ENCODE measurements at places on chromosomes 6 and 20.

DNA sequence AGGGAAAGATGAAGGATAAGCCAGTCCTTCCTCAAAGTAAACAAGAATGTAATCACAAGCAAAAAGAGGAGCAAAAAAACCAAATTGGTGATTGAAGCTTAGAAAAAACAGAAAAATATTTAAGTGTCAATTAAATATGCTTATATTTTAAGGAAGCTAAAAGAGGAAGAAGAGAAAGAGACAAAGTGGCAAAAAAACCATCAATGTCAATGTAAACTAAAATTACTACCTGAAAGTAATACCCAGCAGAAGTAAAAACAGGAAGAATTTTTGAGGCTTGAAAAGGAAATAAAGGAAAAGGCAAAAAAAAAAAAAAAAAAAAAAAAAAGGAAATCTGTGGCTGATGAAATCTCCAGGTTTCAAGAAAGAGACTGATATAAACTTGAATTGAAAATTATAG, 36.2 kb upstream of the OGFRL1 start:
- DNase-seq = no peak

DNA sequence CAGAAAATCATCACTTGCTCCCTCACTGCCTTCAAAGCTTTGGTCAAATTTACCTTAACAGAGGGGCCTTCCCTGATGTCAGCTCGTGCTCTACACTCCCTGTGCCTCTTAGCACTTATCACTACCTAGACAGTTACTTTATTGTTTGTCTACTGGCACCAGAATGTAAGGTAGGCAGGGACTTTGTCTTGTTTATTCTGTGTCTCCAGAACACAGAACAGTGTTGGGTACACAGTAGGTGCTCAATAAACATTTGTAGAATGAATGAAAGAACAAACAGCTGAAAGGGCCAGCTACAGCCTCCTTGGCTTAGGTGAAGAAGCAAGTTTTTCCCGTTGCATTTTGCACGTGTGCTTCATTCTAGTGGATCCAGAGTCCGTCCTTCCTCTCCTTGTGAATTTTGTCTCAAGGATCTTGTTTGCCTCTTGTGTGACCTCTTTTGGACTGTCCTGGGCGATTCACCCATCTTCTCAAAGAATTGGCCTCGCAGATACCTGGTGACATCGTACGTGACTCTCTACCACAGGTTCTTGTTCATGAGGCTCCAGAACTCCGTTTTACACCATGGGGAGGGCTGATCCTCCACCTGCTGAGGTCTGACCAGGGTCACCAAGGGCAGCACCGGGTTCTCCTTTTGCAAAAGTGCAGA, 84.2 kb upstream of the ARMC2 start:
- DNase-seq = no peak

DNA sequence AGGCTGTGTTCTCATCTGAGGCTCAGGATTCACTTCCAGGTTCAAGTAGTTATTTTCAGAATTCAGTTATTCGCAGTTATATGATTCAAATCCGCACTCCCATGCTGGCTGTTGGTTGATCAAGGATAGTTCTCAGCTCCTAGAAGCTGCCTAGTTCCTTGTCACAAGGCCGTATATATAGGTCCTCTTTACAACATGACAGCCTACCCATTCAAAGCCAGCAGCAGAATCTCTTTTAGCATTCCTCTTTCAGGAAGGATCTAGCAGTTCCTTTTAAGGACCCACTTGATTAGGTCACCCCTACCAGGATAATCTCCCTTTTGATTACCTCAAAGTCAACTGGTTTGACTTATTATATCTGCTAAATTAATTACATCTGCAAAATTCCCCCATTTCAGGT, 23.8 kb upstream of the LAMP5 start:
- DNase-seq = no peak

- no peak for DNase-seq
Measured at GRCh38 chr20:8094415-8094818, 37.6 kb upstream of the PLCB1 start.

DNA sequence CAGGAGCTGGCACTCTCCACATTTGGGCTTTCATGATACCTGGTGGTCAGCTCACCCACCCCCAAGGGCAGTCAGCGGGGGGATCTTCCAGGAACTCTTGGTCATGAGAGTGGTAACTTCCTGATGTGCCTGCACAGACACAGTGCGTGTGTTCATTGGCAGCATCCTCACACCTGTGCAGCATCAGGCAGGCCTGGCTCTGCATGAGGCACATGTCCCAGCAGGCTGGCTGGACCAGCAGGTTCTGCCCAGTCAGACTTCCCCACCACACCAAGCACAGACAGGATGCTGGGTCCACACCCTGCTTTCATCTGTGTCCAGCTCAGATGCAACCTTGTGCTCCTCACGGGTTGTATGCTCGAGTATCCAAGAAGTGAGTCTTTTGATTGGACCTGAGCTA, 15.7 kb upstream of the UNC93A start:
- DNase-seq = no peak

GRCh38 chr6:87907521-87907920, 140.1 kb upstream of the SPACA1 start:
- DNase-seq = no peak

DNA sequence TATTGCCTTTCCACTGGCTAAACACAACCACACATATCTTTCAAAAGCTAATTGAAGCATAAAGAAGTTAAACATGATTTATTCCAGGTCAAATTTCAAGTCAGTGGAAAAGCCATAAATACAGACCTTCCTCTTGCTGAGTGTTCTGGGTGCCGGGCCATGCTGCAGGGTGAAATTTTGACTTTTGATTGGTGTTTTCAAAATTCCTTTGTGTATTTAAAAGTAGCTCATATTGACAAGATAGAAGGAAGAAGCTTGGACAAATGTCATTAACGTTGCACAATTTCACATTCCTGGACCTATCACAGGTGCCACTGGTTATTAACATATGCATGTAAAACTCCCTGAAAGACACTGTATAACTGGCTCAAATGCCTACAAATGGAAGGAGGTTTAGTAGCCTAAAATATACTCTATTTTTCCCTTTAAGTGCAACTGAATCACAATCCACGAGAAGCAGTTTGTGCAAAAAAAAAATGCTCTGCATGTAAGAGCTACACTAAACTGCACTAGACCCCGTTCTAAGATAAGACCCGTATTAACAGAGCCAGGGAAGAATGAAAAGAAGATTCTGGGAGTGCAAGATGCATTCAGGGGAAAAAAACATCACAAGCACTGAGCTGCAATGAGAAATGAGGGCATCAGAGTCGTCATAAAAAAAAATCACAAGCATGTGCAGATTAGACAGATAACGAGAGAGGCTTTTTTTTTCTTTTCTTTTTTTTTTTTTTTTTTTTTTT, 30.4 kb downstream of the ATXN1 start:
- no peak for DNase-seq

GRCh38 chr6:157530126-157530525, 149.1 kb downstream of the ZDHHC14 start:
- DNase-seq = no peak

DNA sequence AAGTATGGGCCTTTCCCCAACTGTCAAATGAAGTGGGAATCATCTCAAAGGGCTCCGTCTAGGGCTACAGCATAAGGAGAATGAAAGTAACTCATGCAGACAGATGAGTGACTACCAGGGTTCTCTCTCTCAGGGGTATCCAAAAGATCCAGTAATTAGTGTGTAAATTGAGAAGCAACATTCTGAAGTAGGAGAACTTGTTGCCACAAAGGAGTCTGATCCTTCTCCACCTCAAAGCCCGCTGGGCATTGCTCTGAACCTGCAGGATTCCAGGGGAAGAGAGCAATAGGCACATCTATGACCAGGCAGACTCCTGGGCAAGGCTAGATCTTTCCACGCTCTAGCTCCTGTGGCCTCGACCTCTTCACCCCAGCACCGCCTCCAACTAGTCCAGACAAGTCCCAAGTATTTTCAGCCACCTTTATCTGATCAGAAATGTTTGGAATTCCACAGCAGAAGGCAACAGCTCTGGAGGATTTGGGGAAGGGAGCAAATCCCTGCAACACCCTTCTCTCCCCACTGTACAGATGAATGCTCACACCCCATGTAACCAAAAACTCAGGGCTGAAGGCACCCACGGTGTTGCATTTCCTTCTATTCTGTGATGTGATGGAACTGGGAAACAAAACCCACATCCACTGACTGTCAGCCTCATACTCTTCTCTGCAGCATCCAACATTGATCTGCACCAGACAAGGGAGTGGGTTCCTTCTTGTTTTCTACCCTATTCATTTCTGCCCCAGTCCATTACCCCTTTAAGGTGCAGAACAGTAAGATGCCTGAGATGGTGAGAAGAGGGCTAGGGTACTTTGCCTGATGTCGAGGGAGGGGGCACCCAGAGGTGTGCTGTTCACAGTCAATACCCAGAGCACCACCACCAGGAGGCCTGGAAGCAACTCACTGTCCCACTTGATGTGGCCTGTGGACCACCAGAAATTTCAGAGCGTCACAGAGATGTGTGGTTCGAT, 41.0 kb downstream of the COX4I2 start:
- no peak for DNase-seq

GRCh38 chr6:151690768-151691562, 116.5 kb upstream of the ESR1 start:
- no peak for DNase-seq

- no peak for DNase-seq
Measured at GRCh38 chr6:132465530-132466485, 47.1 kb downstream of the STX7 start.

- peak; percentile 89 for DNase-seq
Measured at GRCh38 chr6:37207903-37208456, 38.0 kb downstream of the PIM1 start.

GRCh38 chr6:132614554-132614953, 9.5 kb downstream of the TAAR2 start:
- no peak for DNase-seq

DNA sequence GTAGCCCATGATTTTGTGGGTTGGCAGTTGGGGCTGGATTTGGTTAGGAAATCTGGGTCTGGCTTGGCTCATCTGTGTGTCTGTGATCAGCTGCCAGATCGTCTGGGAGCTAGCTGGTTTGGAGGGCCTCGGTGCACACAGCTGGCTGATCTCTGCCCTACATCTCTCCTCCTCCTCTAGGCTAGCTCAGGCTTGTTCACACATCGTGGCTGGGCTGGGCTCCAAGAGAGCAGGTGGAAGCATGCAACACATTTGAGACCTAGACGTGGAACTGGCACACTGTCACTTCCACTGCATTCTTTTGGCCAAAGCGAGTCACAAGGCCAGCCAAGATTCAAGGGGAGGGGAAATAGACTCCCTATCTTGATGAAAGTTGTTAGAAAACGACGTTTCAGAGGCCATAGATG, 15.9 kb downstream of the NDUFAF5 start:
- peak; percentile 86 for DNase-seq

GRCh38 chr6:21986703-21987102, 310.1 kb downstream of the PRL start:
- DNase-seq = no peak

GRCh38 chr6:63245420-63245819, 34.2 kb downstream of the FKBP1C start:
- DNase-seq = no peak

GRCh38 chr6:16799279-16800193, 38.3 kb upstream of the ATXN1 start:
- DNase-seq = no peak

- no peak for DNase-seq
Measured at GRCh38 chr6:52331793-52332457, 30.0 kb upstream of the PAQR8 start.

GRCh38 chr6:163813979-163814493, 399.5 kb downstream of the QKI start:
- no peak for DNase-seq

- DNase-seq = no peak
Measured at GRCh38 chr20:51411870-51412269, 130.6 kb downstream of the NFATC2 start.

GRCh38 chr6:17945575-17945974, 41.9 kb downstream of the KIF13A start:
- DNase-seq = no peak

- peak; percentile 64 for DNase-seq
Measured at GRCh38 chr6:113860181-113860955, 3.2 kb downstream of the MARCKS start.

DNA sequence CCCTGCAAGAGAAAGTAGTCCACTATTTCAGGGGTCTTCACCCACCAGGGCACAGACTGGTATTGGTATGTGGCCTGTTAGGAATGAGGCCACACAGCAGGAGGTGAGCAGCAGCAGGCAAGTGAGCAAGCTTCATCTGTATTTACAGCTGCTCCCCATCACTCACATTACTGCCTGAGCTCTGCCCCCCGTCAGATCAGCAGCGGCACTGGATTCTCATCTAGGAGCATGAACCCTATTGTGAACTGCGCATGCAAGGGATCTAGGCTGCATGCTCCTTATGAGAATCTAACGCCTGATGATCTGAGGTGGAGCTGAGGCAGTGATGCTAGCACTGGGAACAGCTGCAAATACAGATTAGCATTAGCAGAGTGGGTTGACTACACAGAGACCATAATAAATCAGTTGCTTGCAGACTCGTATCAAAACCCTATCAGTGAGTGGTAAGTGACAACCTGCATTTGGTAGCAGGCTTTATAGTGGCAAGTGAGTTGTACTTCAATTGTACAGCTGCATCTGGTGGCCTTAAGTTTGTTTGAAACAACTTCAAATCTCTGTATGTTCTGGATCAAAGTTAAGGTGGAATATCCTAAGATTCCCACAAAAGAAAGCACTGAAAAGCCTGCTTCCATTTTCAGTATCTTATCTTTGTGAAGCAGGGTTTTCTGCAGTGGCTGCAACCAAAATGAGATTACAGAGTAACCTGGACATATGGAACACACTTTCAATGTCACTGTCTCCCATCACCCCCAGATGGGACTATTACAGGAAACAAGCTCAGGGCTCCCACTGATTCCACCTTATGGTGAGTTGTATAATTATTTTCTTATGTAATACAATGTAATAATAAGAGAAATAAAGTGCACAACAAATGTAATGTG, 12.8 kb downstream of the C6orf141 start:
- no peak for DNase-seq

GRCh38 chr6:16953905-16954304, 147.9 kb upstream of the STMND1 start:
- DNase-seq = no peak

- DNase-seq = no peak
Measured at GRCh38 chr20:32569380-32570305, 15.5 kb downstream of the NOL4L start.

GRCh38 chr20:45727044-45727443, 4.9 kb downstream of the SPINT4 start:
- no peak for DNase-seq

DNA sequence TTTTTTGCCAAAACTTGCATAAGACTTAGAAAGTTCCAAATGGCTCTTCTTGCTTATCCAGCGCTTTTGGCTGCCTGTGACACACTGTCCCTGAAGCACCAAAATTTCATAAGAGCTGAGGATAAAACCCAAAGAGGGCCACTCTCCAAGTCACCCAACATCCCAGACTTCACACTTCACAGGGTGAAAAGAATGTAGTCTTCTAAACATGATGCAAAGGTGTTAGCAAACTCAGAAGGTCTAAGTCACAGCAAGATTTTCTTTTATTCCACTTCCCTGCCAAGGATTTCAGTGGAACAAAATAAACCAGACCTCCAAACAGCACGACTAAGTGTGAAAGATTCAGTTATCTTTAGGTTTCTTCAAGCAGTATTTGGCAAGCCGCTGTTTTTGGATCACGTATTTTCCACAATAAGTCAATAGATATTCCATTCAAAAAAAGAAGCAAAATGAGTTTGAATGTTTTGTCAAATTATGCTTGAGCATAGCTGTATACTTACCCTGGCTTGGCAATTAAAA, 44.6 kb upstream of the CD93 start:
- DNase-seq = no peak

GRCh38 chr20:63693083-63693732, 3.2 kb upstream of the TNFRSF6B start:
- DNase-seq = no peak
